EL (cell line): ENCODE measurements at places on chromosomes 3 and 15.

- DNase-seq = peak; percentile 70
These were observed 9.3 kb downstream of the PXYLP1 start for GRCh38 chr3:141240687-141241615.

DNA sequence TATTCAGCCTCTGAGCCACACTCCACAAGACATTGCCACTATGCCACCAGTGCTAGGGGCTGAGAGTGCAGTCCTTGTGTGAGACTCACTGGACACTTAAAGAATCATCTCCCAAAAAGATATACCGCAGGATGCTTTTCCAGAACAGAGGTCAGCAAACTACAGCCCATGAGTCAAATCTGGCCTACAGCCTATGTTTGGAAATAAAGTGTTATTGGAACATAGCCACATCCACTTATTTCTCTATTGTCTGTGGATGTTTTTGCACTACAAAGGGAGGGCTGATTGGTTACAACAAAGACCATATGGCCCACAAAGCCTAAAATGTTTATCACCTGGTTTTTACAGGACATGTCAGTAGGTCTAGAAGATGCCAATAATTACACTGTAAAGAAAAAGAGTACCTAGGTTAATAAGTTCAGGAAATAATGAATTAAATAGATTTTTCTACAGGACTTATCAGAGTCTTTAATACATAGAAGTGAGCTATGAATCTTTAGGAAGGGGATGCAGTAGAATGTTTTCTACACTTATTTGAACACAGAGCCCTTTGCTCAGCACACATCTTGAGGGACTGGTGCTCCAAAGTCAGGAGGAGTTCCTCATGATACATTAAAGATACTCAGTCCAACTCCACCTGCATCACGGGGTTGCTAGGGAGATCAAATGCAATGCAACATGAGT lies 26.3 kb downstream of the SRGAP3 start:
- no peak for DNase-seq

GRCh38 chr3:46845397-46845859 lies 17.8 kb downstream of the MYL3 start:
- peak; percentile 73 for DNase-seq

DNA sequence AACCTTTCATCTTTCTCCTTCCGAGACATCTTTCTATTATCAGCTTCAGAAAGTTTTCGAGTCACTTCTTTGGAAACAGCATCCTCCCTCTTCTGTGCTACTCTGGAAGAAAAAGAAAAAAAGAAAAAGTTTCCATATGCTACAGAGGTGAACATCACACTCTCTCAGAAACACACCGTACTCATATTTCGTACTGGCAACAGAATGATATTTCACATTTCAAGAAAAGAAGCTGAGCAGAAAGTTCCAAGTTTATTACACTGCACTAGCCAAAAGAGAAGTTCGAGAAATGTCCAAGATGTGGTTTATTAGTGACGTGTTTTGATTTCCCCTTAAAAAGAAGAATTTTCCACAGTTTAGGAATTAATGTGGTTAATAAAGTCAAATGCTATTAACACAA lies 6.0 kb downstream of the SSR3 start:
- DNase-seq = no peak

- DNase-seq = no peak
These were observed 54.4 kb downstream of the ROPN1B start for GRCh38 chr3:126023390-126023789.

DNA sequence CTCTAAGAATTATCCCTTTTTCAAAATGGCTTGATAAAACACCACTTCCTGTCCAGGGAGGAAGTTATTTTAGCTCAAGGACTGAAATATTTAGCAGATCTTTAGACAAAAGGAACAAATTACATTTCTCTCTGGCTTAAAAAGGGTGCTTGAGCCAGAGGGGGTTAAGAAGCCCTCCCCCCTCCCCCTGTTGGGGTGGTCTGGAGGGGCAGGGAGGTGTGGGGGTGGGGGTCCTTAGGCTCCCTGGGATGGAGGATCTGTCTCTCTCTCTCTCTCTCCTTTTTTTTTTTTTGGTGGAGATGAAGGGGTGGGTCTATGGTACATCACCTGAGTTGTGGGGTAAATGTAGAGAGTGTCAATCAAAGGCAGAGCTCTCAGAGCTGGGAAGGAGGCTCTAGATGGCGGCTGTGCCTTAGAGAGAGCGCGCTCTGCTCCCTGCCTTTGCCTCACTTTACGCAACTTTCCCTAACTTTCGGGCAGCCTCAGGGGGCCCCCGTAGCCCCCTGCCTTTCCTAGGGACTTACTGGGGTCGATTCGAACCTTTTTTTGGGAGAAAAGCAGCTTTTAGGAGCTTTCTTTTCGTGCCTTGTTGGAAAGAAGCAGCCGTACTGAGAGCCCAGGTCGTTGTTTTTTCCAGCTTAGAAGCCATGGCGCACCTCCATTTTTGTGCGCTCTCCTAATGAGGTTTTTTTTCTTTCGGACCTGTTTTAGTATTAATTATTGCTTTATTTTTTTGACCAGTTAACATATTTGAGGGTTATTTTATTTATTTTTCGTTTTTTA lies at the start of gene CHD2:
Gene CHD2, plus strand, starts transcription at position 377 of the 783 bp plus-strand sequence. CDS start 914 bp downstream, outside the sequence.
- peak; percentile 87 for DNase-seq

GRCh38 chr3:190167936-190168680 lies 47.4 kb upstream of the P3H2 start:
- no peak for DNase-seq

DNA sequence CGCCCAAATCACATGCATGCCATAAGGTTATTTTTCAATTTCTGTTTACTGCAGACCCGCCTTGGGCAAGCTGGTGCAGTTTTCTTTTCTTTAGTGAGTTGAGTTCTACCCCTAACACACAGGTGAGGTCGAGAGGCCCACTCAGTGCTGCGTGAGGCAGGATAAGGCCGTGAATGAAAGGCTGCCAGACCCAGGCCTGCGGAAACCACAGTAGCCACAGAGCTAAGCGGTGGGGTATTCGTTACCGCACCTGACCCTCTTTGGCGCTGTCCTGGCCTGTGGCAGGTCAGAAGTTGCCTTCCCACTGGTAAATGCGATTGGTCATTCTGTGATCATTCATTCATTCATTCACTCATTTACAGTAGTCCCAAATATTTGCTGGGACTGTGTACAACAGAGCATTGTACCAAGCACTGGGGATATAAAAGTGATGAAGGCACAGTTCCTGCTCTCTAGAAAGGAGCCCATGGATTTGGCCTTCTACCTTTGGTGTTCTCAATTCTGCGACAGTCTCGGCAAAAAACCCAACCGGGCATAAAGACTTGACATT lies 144.8 kb downstream of the XXYLT1 start:
- no peak for DNase-seq

DNA sequence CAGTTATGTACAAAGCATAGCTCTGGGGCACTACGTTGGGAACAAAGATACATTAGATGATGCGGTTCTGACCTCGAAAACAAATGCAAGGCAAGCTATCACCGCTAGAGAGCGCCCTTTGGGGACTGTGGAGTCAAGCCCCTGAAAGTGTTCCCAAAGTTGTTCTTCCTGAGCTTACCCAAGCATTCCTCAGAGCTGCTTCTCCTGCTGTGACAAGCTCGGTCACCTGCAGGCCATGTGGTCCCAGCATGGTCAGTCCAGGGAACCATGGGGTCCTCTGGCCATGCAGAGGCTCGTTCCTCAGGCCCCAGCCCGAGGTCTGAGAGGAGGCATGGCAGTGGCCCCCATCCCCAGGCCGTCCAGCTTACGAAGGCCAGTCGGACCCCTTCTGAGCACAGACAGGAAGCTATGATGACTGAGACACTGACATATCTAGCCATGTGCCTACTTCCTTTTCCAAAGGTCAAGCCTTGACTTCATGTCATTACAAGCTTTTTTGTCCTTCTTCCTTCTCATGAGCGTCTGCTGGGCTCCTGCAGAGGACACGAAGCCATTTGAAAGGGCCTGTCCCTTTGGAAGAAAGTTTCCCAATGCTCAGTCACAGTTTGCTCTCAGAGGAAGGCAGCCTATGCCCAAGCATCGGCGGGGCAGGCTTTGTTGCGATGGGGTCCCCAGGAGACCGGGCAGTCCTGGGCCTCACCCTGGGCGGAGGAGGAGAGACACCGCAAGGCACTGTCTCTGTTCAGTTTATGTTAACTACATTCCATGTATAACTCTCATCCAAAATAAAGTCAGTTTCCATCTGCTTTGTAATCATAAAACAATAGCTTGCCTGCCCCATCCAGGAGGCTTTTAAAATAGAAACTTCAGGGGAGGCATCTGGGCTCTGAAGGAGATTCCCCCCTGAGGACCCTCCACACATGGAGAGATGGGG lies 79.3 kb downstream of the ATP10A start:
- DNase-seq = peak; percentile 49

- peak; percentile 46 for DNase-seq
These were observed 53.5 kb downstream of the WWTR1 start for GRCh38 chr3:149604125-149604875.

DNA sequence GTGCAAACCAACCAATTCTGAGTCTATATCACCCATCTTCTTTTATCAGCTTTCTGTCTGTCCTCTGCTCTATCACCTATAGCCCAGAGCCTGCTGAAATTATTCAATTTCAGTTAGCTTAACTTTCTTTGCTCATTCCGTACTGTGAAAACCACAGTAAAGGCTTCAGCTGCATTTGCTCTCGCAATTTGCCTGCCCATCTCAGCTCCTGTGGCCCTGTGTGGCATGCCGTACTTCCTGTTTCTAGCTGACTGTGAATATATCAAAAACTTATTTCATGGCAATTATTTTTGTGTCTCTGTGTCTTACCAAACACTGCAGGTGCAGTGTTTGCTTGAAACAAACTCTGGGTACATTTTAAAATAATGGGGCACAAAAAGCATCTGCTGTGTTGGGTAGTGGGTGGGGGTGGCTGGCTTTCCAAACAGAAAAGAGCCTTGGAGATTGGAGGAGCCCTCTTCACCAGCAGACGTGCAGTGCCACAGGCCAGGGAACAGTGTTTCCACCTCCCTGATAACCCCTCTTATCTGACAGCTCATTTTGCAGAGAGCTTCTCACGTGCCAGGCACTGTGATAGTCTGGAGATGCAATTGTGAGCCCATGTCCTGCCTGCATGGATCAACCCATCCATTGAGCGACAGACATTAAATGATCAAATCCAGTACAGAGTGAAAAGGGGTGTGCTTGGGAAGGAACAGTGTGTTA lies 45.2 kb downstream of the GASK1A start:
- DNase-seq = no peak

GRCh38 chr3:73352841-73353645 lies 271.7 kb downstream of the PDZRN3 start:
- no peak for DNase-seq

DNA sequence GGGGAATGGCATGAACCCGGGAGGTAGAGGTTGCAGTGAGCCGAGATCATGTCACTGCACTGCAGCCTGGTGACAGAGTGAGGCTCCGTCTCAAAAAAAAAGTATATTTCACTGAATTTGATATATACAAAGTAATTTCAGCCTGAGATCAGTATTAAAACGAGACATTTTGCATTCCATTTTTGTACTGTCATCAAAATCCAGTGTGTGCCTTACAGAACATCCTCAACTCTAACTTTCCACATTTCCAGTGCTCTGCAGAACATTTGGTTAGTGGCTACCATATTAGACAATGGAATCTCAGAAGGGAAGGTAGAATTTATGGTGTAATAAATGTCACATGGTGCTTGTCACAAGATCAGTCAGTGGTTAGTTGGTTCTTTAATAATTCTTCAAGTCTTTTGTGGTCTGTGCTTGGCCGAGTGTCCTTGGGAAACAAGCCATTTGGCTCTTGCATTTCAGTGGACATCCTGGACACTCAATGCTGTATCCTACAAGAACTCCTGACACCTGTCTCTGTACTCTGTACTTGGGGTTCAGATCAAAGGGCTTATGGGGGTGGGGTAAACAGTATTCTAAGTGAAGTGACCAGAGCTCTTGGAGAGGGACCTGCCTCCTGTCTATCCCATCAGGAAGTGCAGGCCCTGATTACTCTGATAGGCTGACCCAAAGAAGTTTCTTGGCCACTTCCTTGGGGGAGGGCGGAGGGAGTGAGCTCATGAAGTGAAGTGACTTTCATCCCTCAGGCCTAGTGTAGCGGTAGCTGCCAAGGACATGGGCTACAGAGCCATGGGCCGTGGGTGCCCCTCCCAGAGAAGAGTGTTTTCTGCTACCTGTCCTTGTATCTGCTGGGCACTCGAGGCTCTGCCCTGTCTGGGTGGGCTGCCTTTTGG lies 3.7 kb downstream of the ACVR2B start:
- no peak for DNase-seq

DNA sequence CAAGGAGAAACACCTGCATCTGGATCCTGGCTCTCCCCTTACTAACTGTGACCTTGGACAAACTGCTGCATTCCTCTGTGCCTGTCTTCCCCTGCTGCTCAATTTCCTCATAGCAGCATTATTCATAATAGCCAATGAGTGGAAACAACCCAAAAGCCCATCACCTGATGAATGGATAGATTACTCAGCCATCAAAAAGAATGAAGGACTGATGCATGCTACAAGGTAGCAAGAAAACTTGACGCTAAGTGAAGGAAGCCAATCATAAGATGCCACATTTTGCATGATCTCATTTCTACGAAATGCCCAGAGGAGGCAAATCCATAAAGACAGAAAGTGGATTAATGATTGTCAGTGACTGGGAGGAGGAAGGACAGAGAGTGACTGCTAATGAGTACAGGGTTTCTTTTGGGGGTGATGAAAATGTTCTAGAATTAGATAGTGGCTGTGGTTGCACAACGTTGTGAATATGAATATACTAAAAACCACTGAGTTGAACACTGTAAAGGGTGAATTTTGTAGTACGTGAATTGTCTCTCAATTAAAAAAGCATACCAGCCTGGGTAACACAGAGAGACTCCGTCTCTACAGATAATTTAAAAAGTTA lies 11.2 kb downstream of the IGDCC4 start:
- no peak for DNase-seq

DNA sequence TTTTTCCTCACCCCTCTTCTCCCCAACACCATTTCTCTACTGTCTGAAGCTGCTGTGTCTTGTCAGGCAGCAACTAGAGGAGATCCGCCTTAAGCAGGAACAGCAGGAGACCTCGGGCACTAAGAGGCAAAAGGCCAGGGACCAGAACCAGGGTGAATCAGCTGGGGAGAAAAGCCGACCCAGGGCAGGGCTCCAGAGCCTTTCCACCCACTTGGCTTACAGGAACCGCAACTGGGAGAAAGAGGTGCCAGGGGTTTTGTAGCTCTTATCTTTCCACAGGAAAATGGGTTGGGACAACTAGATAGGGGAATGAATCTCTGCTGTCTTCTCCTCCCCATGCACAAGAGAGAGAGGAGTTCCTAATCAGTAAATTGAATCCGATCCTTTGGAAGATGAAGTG lies 3.0 kb upstream of the NGRN start:
- DNase-seq = no peak

DNA sequence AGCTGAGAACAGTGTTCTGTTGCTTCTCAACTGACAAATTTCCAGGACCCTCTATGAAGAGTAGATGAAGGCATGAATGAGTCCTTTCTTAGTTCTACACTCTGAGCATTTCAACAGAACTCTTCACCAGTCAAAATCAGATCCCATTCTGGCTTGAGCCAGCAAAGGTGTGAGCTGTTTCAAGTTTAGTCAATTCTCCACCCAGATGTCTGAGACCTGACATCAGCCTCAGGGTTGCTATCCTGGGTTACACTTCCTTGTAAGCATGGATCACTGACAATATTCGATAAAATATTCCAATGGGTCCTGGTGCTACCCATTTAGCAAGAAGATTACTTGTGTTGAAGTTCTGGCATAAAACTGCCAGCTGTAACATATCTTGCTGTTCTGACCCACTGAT lies 97.6 kb upstream of the PPP2R3A start:
- DNase-seq = no peak

GRCh38 chr15:36254426-36254825 lies 325.0 kb upstream of the CDIN1 start:
- no peak for DNase-seq

- DNase-seq = no peak
These were observed 66.6 kb downstream of the GAP43 start for GRCh38 chr3:115689928-115690327.

GRCh38 chr3:135982404-135982761 lies 16.9 kb downstream of the PPP2R3A start:
- peak; percentile 74 for DNase-seq

- DNase-seq = no peak
These were observed 34.5 kb downstream of the TGFBR2 start for GRCh38 chr3:30640851-30641250.
